ENCODE measurements at places on chromosomes 16 and 17.

- no peak for DNase-seq
Measured at GRCh38 chr17:50585891-50586290, 25.4 kb downstream of the CACNA1G start.

- DNase-seq = peak; percentile 41
Measured at GRCh38 chr16:22217890-22218730, 12.0 kb downstream of the EEF2K start.

GRCh38 chr16:46974352-46974751 is 878 bp upstream of the DNAJA2 start:
- peak; percentile 17 for DNase-seq

GRCh38 chr16:24950275-24950674 is 64.9 kb downstream of the ARHGAP17 start:
- no peak for DNase-seq

DNA sequence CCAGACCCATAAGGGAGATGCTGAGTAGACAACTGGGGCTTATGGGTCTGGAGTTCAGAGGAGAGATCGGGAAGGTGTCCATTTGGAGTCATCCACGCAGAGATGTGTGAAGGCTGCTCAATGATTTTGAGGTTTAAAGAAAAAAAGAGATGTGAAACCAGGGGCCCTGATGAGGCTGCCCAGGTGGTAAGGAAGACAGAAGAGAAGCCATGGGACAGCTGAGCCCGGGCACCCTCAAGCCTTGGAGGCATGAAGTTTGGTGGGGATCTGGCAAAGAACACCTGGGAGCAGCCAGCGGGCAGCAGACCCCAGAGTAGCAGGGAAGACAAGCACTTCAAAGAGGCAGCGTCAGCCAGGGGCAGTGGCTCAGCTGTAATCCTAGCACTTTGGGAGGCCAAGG is 20.8 kb upstream of the MYO15B start:
- no peak for DNase-seq

- no peak for DNase-seq
Measured at GRCh38 chr16:27689711-27690110, 139.8 kb downstream of the KATNIP start.

DNA sequence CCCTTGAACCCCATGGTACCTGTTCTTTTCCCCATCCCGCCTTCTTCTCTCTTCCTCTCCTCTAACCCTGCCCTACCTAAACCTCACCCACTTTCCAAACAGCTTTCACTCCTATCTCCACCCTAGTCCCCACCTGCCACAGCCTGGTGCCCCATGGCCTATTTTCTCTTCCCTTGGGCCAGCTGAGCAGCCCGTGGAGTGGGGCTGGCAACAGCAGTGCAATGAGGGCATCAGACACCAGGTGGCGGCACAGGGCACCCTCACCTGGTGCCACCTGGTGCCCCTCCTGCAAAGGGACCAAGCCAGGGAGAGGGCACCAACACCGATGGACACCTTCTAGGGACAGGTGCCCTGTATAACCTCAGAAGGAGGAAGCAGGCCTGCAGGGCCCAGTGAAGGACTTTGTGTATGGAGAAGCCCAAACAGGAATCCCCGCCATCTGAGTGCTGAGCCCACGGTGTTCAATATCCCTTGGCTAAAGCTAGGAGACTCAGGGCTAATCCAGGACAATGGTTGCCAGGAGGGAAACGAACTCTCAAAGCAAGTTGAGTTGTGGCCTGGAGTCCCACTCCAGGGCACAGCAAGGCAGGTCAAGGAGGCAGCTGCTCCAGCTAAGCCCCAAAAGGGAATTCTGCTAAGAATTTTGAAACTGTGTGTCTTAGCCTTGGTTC is 4.0 kb upstream of the ABCC3 start:
- DNase-seq = peak; percentile 73

GRCh38 chr16:88810166-88810911 is 1.4 kb downstream of the APRT start:
- DNase-seq = no peak

DNA sequence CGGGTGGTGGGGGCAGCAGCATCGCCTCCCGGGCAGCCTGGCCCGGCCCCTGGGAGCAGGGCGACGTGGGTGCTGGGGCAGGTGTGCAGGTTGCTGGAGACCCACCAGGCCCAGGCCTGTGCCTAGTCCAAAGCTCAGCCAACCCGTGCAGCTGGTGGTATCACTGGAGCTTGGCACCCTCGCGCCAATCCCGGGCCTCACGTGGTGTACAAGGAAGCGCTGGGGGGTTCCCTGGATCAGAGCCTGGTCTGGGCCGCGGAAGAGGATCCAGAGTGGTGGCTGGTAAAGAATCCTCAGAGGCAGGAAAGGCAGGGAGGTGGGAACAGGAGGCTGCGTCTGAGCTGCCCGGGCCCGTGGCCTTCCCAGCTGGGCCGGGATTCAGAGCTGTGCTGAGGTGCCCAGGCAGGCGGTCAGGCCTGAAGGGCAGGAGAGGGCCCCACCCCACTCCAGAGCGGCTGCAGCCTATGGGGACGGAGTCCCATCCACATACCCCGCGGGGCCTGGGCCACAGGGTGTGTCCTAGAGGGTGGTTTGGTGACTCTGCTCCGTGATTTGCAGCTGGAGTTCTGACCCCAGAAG is 36.2 kb downstream of the ZFPM1 start:
- DNase-seq = no peak
